Thoracic aorta (tissue), 2 donors: ENCODE measurements at places on chromosomes 16 and 17. TPM values are rescaled to one million over a fixed set of nuclear protein-coding genes. Genes with fewer than 3 reads are reported as not detected.

The SAMD14 gene
- 9.7 TPM for total RNA-seq

- H3K4me3 ChIP-seq = no peak overlapping the region
- H3K27me3 ChIP-seq = no peaks in the 10 kb centered on the region
- H3K36me3 ChIP-seq = peaks cover 18% of the 10 kb centered on the region
- peak; percentile 28 for DNase-seq
- peak overlapping the region; percentile 58 for H3K27ac ChIP-seq
- H3K4me1 ChIP-seq = peaks cover 21% of the 10 kb centered on the region
Measured at GRCh38 chr16:28531777-28532744, 6.7 kb downstream of the NUPR1 start.

The TBC1D3I gene
- total RNA-seq = 0.63 TPM

The PRSS33 gene
- total RNA-seq = not detected

- H3K27me3 ChIP-seq = no peaks in the 10 kb centered on the region
- H3K4me1 ChIP-seq = no peaks in the 10 kb centered on the region
- H3K4me3 ChIP-seq = no peak overlapping the region
- DNase-seq = peak; percentile 14
- no peaks in the 10 kb centered on the region for H3K36me3 ChIP-seq
Measured at GRCh38 chr16:58661199-58661830, 23.3 kb downstream of the SLC38A7 start.

GRCh38 chr16:22184615-22184968 is 21.5 kb upstream of the EEF2K start:
- H3K36me3 ChIP-seq = no peaks in the 10 kb centered on the region
- H3K4me3 ChIP-seq = no peak overlapping the region
- H3K27me3 ChIP-seq = no peaks in the 10 kb centered on the region
- no peak overlapping the region for H3K27ac ChIP-seq
- no peak for DNase-seq

The SBK1 gene
- total RNA-seq = 0.81 TPM

The SOX8 gene
- 10.1 TPM for total RNA-seq

DNA sequence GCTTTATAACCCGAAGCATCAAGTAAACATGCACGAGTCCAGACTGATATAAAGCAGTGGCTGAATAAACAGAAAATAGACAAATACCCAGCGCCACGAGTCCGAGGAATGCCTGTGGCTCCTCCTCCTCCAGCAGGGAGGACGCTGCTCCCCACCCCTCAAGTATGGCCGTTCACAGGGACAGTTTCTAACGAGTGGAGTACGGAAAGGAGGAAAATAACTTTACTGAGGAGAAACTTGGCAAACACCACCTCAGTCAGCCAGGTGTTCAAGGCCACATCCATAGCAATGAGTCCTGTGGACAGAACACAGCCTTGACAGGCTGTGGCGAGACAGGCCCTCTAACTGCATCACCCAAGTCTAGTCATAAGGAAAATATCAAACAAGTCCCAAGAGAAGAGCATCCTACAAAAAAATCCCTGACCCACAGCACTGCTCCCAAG is 9.2 kb downstream of the ZDHHC7 start:
- no peaks in the 10 kb centered on the region for H3K36me3 ChIP-seq
- peak overlapping the region; percentile 97 for H3K27ac ChIP-seq
- no peaks in the 10 kb centered on the region for H3K27me3 ChIP-seq
- no peak for DNase-seq
- H3K4me1 ChIP-seq = peaks cover 62% of the 10 kb centered on the region

The PYY gene
- total RNA-seq = not detected

DNA sequence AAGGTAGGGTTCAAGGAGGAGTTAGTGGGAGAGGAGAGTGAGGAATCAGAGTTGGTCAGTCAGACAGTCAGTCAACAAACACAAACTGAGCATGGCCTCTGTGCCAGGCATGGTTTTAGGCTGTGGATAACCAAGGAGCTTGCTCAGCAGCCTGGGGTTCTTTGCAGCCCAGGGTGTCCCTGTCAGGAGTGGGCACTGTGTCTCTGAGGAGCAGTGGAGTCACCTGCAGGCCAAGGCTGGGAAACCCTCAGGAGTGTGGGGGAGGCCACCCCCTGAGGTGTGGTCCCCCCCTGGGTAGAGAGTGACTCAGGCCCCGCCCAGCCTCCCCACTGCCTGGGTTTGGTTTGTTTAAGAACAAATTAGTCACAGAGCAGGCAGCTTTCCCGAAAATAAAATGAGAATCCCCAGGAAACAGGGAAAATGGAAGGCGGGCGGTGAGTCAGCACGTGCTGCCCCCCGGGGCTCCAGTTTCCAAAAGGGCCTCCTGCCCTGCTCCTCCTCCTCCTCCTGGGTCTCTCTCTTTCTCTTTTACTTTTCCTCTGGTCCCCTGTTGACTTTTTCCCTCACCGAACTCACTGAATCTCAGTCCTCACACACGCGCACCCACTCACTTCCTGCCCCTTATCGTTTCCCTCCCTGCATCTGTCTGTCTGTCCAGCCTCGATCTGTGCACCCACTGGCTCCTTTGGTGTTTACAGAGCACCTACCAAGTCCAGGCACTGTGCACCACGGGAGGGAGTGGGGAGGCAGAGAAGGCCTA is 44.3 kb downstream of the SOCS3 start:
- H3K4me3 ChIP-seq = peak overlapping the region; percentile 56
- no peaks in the 10 kb centered on the region for H3K36me3 ChIP-seq
- DNase-seq = peak; percentile 84
- no peaks in the 10 kb centered on the region for H3K27me3 ChIP-seq

DNA sequence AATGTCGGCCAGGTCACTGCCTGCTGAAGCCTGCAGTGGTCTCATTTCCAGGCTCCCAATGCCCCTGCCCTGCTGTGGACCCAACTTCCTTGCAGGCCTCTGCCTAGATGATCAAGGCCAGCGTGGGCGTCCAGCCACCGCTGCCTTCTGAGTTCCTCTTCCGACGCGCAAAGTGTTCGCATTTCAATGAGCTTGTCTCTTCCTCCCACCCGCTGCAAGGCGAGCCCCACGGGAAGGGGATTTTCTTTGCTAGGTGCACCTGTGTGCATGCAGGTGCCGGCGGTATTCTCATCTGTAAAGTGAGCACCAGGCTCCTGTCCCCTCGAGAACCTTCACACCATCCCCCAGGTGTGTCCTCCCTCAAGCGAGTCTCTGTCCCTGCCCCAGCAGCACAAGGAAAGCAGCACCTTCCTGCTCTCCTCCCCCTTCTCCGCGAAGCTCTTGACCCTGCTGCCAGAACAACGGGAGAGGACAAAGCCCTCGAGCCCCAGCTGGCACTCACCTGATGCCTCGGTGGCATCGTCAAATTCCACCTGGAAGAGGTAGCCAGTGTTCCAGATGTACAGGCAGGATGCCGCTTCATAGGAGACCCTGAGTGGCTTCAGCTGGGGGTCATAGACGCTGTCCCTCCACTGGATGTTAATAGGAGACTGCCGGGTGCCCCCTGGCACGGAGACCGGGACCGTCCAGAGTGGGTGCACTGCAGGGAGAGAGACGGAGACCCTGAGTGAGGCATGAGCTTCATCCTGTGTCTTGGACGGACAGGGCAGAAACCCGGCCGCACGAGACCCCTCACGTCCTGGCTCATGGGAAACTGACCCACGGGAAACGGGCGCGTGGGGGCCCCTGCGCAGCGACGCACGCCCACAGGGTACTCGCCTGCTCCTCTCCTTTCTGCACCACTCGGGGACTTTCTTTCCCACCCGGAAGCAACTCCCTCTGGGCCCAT is 9.8 kb downstream of the CA5A start:
- no peak overlapping the region for H3K27ac ChIP-seq
- peaks cover 4% of the 10 kb centered on the region for H3K4me1 ChIP-seq
- H3K36me3 ChIP-seq = no peaks in the 10 kb centered on the region
- H3K4me3 ChIP-seq = no peak overlapping the region
- H3K27me3 ChIP-seq = no peaks in the 10 kb centered on the region

The ADAP2 gene
- 38.3 TPM for total RNA-seq

GRCh38 chr17:80866050-80866793 is 125.4 kb upstream of the CHMP6 start:
- no peak overlapping the region for H3K4me3 ChIP-seq
- DNase-seq = no peak
- no peaks in the 10 kb centered on the region for H3K4me1 ChIP-seq
- H3K36me3 ChIP-seq = no peaks in the 10 kb centered on the region
- no peaks in the 10 kb centered on the region for H3K27me3 ChIP-seq

DNA sequence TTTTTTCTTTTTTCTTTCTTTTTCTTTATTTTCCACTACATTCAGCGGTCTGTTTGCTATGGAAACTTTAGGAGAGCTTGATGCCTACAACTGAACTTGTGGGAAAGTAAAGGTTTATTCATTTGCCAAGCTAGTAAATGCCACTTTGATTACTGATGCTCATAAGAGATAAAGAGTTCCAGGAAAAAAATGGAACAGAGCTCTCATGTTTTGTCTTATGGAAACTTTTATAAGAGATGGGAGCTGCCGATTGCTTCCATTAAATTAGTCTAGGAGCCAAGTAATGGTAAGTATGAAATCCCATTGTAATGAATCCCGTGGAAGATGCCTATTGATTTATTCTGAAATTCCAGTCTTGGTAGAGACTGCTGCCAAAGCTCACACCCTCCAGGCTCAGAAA is 7.1 kb downstream of the ANKFN1 start:
- no peaks in the 10 kb centered on the region for H3K27me3 ChIP-seq
- H3K4me1 ChIP-seq = no peaks in the 10 kb centered on the region
- no peak for DNase-seq
- no peak overlapping the region for H3K27ac ChIP-seq

DNA sequence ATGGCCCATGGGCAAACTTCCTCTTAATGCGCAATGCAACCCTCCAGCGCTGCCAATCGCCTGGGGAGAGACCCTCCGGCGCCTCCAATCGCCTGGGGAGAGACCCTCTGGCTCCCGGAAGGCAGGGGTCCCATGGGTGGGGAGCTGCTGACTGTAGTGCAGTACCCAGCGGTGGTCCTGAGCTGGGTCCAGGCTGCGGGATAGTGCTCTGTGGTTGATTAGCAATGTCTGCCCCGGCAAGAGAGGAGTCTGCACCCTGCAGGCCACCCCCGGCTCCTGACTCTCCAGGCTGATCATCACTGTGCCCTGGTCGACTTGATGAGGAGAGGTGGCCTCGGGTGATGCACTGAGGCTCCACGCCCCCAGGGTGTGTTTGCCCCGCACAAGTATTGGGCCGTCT is 44.6 kb upstream of the ZNF469 start:
- no peak overlapping the region for H3K27ac ChIP-seq
- no peak overlapping the region for H3K4me3 ChIP-seq
- H3K27me3 ChIP-seq = no peaks in the 10 kb centered on the region
- H3K4me1 ChIP-seq = peaks cover 4% of the 10 kb centered on the region
- no peaks in the 10 kb centered on the region for H3K36me3 ChIP-seq

DNA sequence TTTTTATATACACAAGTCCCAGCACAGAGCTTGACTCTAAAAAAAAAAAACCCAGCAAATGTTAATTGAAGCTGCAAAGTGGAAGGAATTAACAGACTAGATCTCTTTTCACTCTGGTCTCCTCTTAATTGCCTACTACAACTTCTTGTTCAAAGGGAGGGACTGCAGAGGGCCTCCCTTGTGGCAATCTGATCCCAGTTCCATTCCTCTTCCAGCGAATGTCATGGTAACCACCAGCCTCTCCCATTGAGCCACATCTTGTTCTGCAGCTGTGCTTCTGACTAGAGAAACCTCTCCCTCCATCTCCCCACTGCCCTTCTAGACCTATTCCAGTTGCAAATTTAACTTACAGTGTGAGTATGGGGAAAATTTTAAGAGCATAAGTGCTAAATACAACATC is 5.9 kb downstream of the SUPT6H start:
- no peak overlapping the region for H3K27ac ChIP-seq
- H3K4me3 ChIP-seq = no peak overlapping the region
- peaks cover 27% of the 10 kb centered on the region for H3K36me3 ChIP-seq

The HP gene
- total RNA-seq = 10.8 TPM
